Skeletal muscle cell (primary cell): ENCODE measurements at places on chromosomes 16 and 17.

GRCh38 chr17:76120658-76121008 is 17.0 kb upstream of the EXOC7 start:
- DNase-seq, result no peak

DNA sequence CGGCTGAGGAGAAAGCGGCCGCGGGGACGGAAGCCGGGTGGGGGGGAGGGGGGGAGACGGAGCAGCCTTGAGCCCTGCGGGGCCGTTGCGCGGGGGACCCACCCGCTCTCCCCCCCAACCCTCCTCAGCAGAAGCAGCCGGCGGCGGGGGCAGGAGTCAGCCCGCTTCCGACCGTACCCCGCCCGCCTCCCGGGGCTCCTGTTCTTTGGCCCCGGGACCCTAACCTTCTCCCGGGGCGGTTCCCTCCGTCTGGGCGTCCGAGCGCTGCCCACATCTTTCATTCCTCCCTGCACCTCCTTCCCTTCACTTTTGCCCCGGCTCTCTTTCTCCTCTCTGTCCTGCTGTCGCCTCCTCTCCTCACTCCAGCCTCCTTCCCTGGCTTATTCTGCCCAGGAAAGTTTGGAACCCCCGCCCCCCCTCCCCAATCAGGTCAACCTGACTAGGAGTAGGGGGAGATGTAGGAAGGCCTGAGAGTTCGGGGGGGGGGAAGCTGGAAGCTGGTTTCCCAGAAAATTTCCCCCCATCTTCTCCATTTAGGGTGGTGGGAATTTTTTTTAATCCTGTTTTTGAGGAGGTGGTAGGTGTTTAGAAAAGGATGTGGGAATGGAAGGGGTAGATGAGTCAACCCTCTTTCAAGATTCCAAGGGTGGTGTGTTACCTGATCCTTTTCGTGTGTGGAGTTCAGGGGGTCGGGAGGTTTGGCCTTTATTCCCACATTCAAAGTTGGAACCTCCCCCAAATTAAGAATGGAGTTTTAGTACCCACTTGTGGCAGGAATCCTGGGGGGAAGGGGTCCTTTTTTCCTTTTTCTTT is 427 bp upstream of the NLK start:
- DNase-seq, result no peak

DNA sequence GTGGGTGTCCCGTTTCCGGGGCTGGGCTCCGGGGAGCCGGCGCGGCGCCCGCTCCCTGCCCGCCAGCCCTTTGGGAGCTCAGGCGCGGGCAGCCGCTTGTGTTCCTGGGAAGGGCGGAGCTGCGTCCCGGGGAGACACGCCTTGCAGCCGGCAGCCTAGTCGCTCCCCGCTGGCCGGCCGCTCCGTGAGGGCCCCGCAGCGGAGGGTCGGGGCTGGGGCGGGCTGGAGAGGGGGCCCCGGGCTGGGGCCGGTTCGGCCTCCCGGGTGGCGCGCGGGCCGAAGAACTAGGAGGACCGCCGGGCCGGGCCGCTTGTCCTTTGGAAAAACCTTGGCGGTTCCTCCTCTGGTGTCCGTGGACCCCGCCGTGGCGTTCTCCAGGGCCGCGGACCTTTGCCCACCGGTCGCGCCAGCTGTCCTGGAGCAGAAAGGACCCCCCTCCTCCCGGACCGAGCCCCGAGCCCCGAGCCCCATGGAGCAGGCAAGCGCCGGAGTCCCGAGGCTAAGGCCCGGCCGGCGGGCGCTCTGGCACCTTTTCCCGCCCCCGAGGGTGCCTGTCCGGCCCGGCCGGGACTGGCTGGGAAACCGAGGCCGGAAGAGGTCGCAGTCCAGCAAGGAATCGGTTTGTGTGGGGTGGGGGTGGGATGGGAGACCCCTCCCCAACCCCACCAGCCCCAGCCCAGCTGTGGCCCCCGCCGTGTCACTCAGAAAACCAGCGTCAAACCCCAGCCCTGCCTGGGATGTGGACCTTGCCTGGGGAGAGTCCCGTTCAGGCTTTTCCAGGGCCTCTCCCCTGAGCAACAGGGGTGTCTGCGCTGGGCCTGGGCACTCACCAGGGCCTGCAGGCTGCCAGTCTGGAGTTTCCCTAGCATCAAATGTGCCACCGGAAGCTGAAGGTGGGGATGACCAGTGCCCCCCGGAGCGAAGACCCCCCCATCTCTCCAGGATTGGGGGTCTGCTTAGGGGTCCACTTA is 6.8 kb upstream of the TBC1D3B start:
- no peak for DNase-seq

GRCh38 chr17:45229681-45230409 is 8.2 kb downstream of the FMNL1 start:
- no peak for DNase-seq

DNA sequence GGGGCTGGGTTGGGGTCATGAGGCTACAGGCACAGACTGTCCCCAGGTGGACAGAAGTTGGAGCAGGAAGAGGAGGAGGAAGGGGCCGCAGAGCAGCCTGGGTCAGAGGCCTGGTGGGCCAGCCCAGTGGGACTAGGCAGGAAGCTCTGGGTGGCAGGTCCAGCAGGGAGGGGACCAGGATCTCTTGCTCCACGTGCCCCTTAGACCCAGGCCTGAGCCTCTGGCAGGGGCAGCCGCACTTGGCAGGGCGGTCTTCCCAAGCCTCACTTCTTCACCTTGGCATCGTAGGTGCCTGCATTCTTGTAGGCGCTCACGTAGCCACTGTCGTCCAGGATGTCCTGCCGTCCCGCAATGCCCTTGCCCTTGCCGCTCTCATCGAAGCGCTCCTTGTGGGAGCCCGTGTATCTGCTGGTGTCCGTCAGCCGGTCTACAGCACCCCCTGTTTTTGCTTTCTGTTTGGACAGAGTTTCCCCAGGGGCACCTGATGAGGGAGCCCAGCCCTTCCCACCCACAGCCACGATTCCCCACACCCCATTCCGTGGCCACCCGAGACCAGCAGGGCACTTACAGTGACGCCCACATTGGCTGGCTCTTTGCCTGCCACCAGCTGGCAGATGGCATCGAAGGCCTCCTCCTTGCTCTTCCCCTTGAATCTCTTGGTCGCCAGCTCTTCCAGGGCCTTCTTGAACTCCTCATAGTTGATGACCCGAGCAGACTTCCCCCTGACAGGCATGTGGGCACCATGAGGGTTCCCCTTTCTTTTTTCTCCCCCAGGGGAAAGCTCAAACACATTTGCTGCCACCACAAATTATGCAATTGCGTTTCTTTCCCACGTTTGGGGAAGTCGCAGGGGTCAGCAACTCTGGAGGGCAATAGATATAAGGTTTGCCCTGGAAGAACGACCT is 3.1 kb downstream of the TPPP3 start:
- DNase-seq, result no peak

DNA sequence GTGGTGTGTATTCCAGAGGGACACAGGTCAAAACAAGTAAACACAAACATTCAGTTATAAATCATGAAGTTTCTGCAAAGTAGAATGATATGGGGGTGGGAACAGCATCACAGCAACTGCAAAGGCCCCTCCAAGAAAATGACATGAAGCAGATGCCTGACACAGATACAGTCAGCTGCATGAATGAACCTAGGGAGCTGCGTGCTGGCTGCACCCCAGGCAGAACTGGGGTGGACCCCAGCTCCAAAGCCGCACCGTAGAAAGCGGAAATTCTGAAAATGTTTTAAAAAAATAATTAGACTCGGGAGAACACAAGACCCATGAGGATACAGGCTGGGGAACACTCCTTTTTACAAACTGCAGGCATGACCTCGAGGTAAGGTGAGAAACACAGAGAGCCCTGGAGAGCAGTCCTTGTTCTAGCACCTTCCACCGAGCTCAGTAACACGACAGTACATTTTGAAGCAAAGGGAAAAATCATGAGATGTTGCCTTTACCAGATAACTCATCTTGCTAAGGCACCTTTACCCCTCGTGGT is 323.8 kb downstream of the SOX9 start:
- no peak for DNase-seq

GRCh38 chr17:57553526-57553925 is 191.6 kb downstream of the CCDC182 start:
- no peak for DNase-seq

- no peak for DNase-seq
Measured at GRCh38 chr17:17757956-17758845, 76.9 kb downstream of the RAI1 start.

DNA sequence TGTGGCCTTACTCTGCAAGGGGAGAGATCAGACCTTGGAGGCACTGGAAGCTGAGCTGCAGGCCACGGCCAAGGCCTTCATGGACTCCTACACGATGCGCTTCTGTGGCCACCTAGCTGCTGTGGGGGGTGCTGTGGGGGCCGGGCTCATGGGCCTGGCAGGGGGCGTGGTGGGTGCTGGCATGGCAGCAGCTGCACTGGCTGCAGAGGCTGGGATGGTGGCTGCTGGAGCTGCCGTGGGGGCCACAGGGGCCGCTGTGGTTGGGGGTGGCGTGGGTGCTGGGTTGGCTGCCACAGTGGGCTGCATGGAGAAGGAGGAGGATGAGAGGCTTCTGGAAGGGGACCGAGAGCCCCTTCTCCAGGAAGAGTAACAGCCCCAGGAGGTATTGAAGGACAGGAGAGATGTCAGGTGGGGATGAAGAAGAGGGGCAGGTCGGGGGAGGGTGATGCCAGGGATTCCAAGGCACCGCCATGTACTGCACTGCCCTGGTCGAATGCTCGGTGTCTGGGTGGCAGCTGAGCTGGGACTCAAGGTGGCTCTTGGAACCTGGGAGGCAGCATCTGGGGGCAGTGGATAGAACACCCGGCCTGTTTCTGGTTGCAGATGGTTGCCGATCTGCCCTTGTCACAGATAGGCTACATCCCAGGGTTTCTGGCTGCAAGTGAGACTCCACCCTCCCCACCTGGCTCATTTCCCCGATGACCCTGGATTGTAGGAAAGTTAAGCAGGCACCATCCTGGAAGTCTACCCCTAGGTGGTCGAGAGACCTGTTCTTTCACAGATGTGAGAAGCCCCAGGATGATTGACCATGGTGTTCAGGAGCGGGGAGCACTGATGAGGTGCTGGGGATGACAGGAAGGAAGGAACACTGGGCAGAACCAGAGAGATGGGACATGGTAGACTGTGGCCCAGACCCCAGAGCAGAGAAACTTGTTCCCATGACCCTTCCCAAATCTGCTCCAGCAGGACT is 5.1 kb downstream of the RNF112 start:
- DNase-seq, result no peak

DNA sequence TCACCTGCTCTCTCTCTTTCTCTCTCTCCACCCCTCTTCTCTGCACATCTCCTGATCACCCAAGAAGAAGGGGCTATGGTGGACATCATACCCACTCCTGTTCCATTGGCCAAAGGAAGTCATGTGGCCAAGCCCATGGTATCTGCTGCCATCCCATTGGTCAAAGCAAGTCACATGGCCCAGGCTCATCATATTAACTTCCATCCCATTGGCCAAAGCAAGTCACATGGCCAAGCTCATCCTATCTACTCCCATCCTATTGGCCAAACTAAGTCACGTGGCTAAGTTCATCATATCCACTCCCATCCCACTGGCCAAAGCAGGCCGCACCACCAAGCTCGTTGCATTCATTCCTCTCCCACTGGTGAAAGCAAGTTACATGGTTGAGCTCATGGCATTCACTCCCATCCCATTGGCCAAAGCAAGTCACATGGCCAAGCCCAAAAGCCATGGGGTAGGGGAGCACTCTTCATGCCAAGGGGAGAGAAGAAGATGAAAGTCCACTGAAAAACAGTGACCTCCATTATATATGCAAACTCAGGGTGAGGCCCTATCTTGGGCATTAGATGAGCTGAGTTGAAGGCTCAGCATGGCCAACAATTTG is 29.2 kb downstream of the SNX20 start:
- DNase-seq, result no peak

DNA sequence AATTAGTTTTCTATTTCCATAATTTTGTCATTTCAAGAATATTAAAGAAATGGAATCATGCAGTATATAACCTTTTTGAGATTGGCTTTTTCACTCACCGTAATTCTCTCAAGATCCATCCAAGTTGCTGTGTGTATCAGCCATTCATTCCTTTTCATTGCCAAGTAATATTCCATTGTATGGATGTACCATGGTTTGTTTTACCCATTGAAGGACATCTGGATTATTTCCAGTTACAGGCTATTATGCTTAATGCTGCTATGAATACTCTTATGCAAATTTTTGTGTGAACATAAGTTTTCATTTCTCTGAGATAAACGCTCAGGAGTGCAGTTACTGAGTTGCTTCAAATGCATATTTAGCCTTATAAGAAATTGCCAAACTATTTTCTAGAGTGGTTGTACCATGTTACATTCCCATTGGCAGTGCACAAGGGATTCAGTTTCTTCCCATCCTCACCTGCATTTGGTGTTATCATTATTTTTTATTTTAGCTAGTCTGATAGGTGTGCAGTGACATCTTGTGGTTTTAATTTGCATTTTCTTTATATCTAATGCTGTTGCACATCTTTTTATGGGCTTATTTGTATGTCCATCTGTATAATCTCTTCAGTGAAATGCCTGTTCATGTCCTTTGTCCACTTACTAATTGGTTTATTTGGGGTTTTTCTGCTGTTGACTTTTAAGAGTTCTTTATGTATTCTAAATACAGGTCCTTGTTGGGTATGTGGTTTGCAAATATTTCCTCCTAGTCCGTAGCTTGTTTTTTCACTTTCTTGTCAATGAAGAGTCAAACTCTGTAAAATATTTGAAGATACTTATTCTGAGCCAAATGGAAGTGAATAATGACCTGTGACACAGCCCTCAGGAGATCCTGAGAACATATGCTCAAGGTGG is 32.7 kb downstream of the BMERB1 start:
- DNase-seq, result no peak

- no peak for DNase-seq
Measured at GRCh38 chr17:72884066-72884465, 208.4 kb downstream of the SLC39A11 start.
